ENCODE measurements at places on chromosomes 3 and 15.

DNA sequence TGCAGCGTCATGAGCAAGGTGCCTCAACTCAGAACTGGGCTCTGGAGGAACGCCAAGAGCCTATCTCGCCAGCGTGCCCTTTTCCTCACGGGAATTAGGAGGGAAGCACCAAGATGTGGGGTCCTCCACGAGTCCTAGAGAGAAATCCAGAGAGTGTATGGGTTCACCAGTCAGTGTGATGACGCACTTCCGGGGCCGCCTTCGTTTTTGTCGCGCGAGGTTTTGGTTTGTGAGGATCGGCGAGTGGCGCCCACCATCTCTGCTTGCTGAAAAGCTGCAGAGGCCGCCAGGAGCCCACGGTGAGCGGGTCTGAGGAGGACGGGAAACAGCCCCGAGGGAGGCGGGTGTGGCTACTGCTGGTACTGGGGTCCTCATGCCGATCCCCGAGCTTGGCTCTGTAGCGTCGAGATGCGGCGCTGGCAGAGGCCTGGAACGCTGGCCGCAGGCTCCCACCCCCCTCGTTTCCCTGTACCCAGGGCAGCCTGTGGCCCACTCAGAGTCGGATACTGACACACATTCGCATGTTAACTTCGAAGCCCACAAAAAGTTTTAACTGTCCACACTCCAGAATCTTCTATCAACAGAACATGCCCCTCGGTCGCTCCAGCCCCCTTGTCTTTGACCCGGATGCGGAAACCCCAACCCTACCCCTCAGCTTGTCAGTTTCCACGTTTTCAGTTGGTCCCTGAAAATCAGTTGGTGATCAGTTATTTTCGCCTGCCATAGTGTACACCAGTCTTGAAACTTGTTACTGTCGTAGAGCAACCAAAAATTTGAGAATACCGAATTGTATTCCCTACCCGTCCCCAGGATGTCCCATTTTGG is 30.4 kb downstream of the ZNF662 start:
- no peak for DNase-seq

- DNase-seq: no peak
These were observed 41.3 kb downstream of the CHDH start for GRCh38 chr3:53804697-53805462.

GRCh38 chr3:53056442-53056841 is 10.6 kb upstream of the SFMBT1 start:
- DNase-seq: no peak

GRCh38 chr15:74889390-74889882 is 406 bp upstream of the MPI start:
- DNase-seq: no peak

- DNase-seq: no peak
These were observed 166.7 kb downstream of the STT3B start for GRCh38 chr3:31699309-31699953.

GRCh38 chr3:77256584-77257503 is 216.9 kb downstream of the ROBO2 start:
- DNase-seq: no peak

- no peak for DNase-seq
These were observed 8.5 kb downstream of the PLXND1 start for GRCh38 chr3:129598000-129598381.

- no peak for DNase-seq
These were observed 228.3 kb downstream of the EPHA3 start for GRCh38 chr3:89335693-89336092.

DNA sequence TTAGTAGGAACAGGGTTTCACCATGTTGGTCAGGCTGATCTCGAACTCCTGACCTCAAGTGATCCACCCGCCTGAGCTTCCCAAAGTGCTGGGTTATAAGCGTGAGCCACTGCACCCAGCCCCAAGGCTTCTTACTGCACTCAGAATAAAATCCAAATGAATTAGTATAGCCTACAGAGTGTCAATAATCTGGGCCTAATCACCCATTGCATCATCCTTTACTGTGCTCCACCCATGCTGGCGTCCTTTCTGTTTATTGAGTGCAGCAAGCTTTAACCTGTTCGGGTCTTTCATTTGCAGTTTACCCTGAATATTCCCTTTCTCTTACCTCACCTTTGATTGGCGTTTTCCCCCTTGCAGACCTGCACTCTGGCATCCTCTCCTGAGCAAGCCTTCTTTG is 77.7 kb downstream of the CEP63 start:
- no peak for DNase-seq

DNA sequence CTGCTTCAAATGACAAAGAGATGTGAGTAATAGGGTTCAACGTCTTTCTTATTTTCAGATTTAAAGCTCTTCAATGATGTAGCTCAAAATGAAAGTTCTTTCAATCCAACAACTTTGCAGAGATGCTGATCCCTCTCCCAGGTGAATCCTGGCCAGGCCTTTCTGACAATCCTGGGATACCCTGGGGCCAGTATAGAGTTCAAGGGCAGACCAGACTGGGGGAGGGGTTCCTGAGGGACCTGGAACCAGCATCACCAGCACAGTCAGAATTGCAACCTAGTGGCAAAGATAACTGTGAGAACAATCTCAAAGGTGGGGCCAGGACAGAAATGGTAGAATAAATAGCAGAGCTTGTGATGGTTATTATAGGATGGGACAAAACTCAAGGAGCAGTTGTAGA is 19.7 kb upstream of the NCK1 start:
- DNase-seq: no peak

DNA sequence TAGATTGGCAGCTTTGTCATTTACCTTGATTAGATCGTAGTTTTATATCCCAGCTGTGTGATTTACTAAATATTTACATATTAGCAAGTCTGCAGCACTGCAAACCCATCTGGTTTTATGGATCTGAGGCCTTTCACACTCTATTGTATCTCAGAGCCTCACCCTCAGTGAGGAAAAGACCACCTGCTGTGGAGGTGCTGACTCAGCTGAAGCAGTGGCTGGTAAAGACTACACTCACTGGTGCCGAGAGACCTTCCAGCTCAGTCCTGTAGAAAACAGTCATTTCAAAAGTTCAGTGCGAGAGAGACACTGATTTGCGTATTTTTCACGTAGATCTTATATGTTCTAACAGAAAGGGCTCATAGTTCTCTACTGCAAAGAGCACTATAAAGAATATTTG is 307.8 kb upstream of the TPM1 start:
- no peak for DNase-seq

- DNase-seq: no peak
These were observed 135.8 kb downstream of the THSD4 start for GRCh38 chr15:71250936-71251583.

GRCh38 chr3:126264381-126264780 is 84.0 kb upstream of the ALDH1L1 start:
- DNase-seq: no peak

DNA sequence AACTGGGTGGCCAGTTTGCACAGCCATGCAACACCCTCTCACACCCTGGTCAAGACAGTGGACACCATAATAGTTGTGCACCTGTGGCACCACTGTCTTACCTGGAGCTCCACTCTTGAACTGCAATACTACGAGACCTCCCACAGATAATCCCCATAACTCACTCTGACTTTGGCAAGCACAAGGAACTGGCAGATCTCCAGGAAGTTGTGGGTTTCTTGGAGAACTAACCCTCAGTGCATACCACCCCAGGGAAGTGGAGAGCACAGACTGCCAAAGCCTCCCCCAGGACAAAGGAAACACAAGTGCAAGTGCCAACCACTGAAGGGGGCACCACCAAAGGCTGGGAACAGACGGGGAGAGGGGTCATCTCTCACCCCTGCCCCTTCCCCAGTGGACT is 318.6 kb downstream of the SUCLG2 start:
- DNase-seq: no peak

Measured in stimulated activated CD8-positive, alpha-beta memory T cell treated with anti-CD3 and anti-CD28 coated beads, Interleukin-7, amount 100 ng/mL, for 1 hour (primary cell).